GM03348 (cell line): ENCODE measurements at places on chromosomes 12 and 14.

DNA sequence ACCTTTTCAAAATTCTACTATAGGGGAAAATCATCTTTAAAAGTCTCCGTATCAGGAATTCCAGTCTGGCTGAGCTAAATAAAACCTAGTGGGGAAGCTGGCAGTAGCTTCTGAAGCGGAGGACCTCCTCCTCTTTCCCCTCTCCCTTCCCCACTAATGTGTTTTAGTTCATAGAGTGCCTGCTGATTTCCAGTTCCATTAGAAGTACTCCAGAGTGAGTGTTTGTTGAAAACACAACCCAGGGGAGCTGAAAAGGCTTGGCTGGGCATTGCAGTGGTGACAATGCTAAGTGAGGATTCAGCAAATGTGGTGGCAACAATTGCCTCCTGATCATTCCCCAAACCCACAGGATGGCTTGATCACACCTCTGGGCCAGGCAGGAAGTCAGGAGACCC is 144.2 kb upstream of the FRMD6 start:
- no peak for DNase-seq

- DNase-seq = no peak
These were observed 48.4 kb downstream of the ESRRB start for GRCh38 chr14:76424359-76424758.

GRCh38 chr14:22772725-22773124 is 6.2 kb downstream of the OXA1L start:
- no peak for DNase-seq

- no peak for DNase-seq
These were observed 678.9 kb upstream of the LMO3 start for GRCh38 chr12:17284873-17285272.

DNA sequence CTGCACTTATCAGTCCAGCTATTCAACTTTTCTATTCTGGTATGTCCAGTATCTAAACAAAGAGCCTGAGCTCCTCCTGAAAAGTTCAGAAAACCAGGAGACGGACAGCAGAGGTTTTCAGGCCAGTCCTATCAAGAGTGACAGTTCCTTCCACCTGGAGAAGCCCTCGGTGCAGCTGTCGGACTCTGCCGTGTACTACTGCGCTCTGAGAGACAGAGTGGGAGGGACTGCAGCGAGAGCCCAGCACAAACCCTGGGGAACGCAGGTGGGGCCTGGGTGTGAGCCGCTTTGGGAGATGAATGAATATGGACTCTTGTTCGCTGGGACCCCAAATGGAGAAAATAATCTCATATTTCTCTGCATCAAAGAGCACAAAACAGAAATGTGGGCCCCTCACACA is 329.8 kb upstream of the OR4E1 start:
- no peak for DNase-seq

GRCh38 chr12:21065845-21066244 is 65.1 kb upstream of the SLCO1B1 start:
- DNase-seq = no peak

DNA sequence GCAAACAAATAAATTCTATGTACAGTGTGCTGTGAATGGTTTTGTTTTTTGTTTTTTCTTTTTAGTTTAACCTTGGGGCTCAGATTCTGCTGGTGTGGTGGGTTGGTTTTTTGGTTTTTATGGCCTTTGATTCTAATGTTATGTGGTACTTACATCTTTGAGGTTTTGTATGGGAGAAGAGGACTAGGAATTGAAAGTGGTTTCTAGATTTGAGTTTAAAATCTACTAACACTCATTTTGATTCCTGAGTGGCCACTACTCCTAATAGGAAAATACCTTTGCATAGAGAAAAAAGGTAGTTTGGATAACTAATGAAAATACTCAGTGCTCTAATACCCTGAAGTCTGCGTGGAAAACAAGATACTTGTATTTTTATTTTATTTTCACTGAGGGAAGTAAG is 137.7 kb downstream of the MON2 start:
- no peak for DNase-seq

- no peak for DNase-seq
These were observed 11.2 kb downstream of the MOK start for GRCh38 chr14:102293781-102294180.

GRCh38 chr12:90460681-90461080 is 494.3 kb downstream of the CCER1 start:
- no peak for DNase-seq

DNA sequence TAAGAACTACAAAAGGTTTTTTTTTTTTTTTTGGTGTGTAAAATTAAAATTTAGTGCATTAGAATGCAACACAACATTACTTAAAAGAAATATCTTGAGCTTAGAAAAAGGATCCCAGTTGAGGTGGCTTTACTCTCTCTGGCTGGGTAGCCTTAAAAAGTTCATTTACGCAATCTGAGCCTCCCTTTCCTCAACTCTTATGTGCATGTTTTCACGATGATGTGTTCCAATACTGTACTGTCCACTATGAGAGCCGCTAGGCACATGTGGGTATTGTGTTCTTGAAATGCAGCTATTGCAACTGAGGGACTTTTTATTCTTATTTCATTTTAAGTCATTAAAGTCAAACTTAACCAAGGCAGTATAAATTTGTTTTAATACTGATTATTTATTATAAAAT is 460.9 kb upstream of the SYT1 start:
- DNase-seq = peak; percentile 33

DNA sequence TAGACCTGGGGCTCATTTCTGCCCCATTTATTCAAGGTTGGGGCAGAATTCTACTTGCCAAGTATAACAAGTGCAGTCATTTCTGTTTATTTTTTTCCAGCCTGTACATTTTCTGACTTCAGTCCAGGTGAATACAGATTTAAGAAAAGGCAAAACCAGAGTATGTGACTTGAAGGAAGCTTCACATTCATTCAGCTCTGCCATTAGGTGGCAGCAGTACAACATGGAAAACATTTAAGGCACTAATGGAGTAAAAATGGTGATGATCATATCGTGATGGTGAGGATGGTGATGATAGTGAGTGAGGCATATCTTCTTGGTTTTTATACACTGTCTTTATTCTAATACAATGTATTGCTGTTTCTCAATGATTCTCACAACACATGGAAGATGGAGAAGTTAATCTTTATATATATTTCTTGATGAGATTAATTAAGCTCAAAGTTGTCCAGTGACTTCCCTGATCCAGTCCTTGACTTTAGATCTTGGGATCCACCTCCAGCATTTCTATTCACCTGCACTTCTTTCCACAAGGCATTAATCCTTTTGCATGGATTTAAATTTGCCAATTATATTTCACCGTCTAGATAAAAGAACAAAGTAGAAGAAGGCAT is 176.7 kb upstream of the SEL1L start:
- DNase-seq = peak; percentile 10

GRCh38 chr14:82878951-82879350 is 1345.3 kb upstream of the SEL1L start:
- no peak for DNase-seq

- DNase-seq = peak; percentile 65
These were observed 60.2 kb upstream of the ACTN1 start for GRCh38 chr14:69039288-69039628.

DNA sequence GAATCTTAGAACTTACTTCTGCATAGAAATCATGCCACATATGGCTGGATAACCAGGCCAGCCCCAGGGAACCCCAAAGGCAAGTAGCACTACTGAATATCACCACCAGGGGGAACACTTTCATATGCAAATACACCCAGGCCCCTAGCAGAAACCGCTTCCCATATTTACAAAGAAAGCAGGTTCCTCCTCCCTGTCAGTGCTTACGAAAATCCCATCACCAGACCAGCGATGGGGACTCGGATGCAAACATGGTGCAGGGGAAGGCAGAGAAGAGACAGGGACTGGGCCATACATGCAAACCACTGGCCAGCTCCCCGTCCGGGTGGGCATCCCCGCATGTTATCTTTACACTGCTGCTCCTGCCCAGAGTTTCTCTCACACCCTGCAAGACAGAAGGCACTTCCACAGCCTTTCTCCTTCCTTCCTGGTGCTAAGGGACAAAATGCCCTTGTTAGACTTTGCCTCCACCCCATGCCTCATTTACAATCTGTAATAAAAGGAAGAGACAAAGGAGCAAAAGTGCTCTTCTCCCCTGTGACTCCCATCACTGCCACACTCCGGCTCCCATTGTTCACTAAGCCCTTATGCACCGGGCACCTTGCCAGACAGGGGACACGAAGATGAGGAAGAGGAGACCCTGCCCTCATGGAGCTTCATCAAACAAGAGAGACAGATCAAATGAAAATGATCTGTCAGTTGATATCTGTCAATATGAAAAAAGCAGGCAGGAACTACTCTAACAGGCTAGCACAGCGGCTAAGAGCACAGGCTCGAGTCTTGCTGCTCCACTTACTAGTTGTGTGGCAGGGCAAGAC is 62.3 kb downstream of the PTPN21 start:
- DNase-seq = peak; percentile 88

- DNase-seq = no peak
These were observed 3.5 kb upstream of the RAN start for GRCh38 chr12:130868412-130868811.

GRCh38 chr12:92459850-92460249 is 242.9 kb upstream of the PLEKHG7 start:
- no peak for DNase-seq

DNA sequence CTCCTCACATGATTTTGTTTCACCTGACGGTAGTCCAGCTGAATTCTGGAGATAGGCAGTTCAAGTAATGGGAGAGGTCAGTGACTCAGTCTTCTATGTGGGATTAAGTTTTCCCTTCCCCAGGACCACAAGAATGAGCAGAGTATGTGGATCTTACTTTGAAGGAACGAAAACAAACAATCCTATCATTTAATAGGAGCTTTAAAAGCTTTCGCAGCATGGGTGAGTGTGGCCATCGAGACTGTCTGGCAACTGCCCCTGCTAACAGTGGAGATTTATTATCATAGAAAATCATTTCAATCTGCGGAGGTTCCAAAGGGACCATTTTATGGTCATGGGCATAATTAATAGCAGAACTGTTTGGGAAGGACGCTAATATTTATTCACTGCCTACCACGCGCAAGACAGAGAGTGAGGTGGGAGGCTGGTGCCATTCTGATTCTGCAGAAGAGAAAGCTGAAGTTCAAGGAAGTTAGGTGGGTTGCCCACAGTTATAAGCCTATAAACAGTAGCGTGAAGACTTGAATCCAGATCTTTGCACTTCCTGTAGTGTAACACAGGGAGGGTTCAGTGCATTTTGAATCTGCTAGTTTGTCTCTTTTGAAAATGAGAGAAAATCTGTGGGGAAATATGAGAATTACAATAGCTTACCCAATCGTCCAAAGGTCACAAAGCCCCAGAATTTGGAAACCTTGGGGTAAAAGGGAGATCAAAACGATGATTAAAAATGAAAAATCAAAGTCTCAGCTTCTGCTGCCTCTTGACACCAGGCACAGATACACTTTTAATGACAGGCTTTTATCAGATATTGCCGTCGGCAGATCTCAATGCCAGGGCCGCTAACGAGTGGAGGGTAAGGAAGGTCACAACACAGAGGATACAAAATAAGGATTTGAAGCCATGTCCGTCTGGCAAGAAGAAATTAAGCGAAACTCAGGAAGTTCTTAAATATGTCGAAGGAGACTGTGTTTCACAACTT is 209.6 kb downstream of the CRADD start:
- DNase-seq = peak; percentile 66

DNA sequence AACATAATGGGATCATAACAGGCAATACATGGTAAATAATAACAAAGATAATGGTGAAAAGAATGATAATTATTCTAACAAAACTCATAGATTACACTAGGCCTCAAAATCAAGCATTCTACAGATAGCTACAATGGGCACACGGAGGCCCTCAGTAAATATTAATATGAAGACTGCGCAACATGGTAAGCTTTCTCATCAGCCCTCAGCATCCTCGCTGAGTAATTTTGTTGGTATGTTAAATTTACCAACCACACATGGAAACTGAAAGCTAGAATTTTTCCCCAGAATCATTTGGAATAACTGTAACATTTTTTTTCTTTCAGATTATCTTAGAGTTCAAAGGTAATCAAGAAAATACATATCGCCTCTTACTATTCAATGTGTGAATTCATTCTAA is 74.2 kb upstream of the PYGL start:
- peak; percentile 13 for DNase-seq

DNA sequence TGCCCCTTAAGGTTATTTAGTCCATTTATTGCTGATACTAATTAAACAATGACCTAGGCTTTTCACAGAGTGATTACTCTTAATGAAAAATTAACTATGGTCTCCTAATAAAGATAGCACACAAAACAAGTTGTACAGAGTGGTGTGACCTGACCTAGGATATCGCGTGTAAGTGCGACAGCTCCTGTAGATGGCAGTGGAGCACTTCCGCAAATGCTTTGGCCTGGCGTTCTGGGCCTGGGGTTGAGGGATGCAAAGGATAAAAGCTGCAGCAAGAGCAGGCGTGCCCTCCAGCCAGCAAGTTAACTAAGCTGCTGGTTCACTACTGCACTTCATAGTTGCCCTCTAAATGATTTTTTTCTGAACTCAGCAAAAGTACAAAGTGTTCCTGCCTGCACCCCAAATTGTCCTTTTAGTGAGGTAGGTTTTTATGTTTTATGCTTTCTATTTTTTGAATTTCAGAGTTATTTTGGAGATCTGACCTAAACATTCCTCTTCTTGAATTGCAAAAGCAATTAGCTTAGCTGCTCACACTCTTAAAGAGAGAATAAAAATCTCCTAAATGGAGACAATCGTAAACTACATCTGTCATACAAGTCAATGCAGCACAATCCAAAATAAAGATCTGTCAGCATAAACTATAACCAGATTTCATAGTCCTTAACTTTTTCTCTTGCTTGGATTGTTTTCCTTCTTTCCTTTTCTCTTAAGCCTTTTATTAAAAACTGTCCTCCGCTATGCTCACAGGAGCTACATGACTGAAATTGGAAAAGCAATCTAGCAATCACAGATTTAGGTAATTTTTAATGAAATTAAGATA is 379.6 kb downstream of the LRIG3 start:
- peak; percentile 76 for DNase-seq

DNA sequence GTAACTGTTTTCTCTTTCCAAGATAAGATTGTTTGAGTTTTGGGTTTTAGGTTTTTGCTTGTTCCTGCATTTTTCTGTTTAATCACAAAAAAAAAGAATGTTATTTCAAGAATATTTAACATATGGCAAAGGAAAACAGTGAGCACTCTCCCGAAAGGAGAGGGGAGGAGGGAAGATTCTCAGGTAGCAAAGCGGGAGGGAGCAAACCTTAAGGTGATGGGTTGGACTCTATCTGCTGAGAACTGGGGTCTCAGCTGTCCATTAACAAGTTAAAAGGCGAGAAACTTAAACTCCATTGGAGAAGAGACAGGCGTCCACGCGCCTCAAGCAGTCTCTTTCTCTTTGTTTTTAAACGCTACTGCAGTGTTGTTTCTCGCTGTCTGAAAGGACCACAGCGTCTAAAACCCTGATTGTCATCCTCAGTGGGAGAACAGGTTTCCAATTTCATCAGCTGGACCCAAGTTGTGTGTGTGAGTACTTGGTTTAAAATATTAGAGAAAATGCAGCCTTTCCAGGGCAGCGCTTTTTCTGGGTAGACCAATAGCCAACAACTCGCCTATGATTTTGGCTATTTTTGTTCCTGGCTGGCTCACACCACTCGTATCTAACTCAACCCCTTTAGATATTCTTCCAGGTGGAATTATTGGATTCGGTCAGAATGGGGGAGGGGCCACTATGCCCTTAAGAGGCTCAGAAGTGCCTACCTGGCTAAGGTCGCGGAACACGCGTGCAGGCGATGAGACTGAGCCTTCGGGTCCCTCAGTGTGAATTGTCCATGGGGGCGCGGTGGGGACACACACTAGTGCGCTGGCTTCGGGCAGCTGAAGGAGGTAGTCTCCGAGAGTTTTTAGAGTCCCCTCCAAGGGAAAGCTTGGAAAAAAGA is 8.2 kb downstream of the SIX1 start:
- no peak for DNase-seq
